Hindlimb muscle (tissue), 1 donor: ENCODE measurements at places on chromosomes 16 and 17.

DNA sequence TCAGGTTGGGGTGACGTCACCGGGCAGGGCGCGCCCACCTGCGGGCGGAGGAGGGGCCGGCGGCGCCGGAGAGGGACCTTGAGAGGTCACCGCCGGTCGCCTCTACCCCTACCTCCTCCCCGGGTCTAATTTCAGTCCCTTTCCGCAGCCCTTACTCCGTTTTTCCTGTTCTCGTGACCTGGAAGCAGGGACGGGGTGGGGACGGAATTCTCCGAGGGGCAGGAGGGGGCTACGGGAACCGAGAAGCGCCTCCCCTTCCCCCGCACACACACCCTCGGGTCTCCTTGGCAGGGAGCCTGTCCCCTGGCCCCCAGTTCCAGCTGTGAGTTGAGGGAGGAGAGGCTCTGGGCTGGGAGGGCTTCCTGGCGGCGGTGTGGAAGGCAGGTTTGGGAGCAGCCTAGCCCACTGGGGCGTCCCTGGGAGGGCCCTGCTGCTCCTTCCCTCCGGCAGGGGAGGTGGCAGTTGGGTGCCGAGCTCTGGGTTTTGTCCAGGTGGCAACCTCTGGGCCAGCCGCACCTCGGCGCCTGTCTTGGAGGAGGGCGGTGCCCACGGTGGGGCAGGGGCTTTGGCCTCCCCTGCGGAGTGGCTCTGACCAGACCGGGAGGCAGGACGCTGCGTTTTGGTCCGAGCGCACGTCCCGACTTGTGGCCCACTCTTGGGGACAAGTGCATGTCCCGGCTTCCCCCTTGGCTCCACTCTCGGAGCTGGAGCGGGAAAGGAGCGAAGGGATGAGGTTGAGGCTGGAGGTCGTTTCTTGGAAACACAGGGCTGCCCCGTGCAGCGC lies 773 bp downstream of the SYNGR3 start:
- no peak for DNase-seq

DNA sequence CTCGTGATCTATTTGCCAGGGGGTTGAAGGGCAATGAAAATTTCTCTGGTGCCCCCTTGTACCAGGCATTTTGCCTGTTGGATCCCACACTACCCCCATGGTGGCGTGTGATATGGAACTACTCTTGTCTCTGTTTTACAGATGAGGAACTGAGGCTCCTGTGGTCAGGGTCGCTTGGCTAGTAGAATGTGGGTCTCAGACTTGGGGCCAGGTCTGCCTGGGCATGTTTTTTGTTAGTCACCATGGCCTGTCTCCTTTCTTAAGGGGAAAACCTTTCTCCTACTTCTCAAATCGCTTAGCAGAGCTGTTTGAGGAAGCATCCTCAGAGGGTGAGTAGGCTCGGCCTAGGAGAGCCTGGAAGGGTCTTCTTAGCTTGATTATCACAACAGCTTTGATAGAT lies 51.2 kb downstream of the CLEC16A start:
- DNase-seq = no peak

GRCh38 chr17:46949291-46950174 lies 26.6 kb downstream of the GOSR2 start:
- no peak for DNase-seq

DNA sequence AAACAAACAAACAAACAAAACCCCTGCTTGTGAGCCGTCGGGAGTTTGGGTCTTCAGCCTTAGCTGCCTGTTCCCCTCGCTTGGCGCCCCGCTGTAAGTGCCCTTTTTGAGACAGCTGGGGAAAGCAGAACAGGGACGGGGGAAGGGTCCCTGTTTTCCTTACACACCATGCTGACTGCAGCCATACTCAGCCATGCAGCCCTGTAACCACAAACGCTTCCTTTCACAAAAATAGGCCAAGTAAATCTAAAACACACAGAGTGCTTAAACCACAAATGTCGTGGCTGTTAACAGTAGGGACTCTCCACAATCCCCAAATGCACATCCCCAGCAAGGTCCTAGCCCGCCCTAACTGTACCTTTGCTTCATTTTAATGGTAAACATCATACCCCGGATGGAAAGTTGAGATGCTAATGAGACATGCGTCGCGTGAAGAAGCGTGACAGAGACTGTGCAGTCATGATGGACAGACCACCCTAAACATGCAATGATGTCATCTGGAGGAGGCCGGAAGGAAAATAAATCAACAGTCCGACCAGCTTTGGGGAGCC lies 129.9 kb downstream of the MGAT5B start:
- no peak for DNase-seq

DNA sequence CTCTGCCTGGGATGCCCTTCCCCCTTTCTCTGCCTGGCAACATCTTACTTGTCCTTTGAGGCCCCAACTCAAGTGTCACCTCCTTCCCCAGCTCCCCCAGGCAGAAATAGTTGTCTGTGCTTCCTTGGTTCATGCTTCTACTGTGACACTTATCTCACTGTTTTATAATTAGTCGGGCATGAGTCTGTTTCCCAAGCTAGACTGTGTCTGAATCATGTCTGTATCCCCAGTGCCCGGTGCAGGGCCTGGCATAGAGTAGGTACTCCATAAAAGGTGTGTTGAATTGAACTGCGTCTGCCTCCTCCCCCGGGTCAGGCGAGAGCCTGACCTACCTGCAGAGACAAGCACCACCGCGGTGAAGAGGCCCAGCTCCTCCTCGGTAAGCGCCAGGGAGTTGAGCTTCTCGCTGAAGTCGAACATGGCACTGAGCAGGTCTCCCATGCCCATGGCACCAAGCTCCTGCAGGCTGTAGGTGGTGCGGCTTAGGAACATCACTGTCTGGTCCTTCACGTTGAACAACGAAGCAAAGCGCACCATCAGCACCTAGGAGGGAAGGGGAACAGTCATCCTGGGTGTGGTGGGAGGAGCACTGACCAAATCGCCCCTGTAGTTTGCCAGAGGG lies 6.7 kb downstream of the NR1D1 start:
- DNase-seq = no peak

- DNase-seq = no peak
Measured at GRCh38 chr16:228151-228851, 948 bp downstream of the LUC7L start.

- DNase-seq = peak; percentile 68
Measured at GRCh38 chr17:28405632-28406472, at the start of gene SLC46A1. SLC46A1 (minus strand) TSS chr17:28406212; CDS start chr17:28406114, 98 bp downstream.

DNA sequence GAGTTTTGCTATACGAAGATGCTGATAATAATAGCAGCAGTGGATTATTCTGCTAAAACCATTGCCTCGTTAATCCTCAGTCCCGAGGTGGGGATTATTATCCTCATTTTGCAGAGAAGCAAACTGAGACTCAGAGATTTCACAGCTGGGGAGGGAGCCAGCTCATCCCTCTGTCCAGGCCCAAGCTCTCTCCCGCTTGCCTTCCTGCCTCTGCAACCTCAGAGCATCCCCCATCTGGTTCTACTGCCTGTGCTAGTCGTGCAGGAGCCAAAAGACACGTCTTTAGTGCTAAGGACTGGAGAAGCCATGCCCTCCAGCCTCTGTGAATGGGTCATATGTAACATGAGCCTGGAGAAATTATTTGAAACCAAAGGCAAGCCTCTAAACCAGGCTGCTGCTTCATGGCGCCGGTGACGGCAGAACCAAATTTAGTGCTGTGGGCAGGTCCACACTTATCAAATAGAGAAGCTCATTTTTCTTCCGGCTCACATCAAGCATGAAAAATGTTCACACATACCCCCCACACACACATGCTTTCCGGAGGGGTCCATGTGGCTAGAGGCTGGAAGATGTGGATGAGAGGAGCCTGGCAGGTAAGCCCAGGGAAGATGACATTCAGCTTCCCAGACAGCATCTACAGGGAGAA lies 13.5 kb downstream of the MAPT start:
- DNase-seq = peak; percentile 21

DNA sequence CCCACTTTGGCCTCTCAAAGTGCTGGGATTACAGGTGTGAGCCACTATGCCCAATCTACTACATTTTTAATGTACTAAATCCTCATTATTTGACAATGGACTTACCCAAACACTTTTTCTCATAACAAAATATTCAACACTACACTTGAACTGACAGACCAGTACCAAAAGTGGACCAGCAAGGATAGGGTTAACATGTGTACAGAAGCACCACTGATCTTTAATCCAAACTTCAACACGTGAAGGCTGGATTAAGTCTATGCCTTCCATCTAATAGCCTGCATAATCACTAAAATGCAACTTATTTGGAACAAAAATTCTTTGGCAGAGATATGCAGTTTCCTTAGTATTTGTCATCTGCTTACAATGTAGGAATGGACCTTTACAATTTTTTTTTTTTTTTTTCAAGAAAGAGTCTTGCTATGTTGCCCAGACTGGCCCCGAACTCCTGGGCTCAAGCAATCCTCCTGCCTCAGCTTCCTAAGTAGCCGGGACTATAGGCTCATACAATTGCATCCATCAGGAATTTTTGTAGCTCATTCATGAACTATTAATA lies 60.0 kb upstream of the BCAR1 start:
- no peak for DNase-seq

GRCh38 chr17:1067282-1067956 lies 70.5 kb downstream of the TIMM22 start:
- DNase-seq = no peak
